Peyer's patch (tissue), 4 donors: ENCODE measurements at places on chromosomes 12 and 14.

- no peak for DNase-seq
- H3K4me1 ChIP-seq: no peaks in the 10 kb centered on the region
- no peak overlapping the region for H3K27ac ChIP-seq
- no peaks in the 10 kb centered on the region for H3K36me3 ChIP-seq
- no peak overlapping the region for H3K4me3 ChIP-seq
- H3K27me3 ChIP-seq: no peaks in the 10 kb centered on the region
Observed at GRCh38 chr12:18696971-18697602, 40.7 kb downstream of the PLCZ1 start.

GRCh38 chr14:90911121-90911520 is 94.9 kb upstream of the TTC7B start:
- no peak overlapping the region for H3K27ac ChIP-seq
- H3K27me3 ChIP-seq: no peaks in the 10 kb centered on the region

DNA sequence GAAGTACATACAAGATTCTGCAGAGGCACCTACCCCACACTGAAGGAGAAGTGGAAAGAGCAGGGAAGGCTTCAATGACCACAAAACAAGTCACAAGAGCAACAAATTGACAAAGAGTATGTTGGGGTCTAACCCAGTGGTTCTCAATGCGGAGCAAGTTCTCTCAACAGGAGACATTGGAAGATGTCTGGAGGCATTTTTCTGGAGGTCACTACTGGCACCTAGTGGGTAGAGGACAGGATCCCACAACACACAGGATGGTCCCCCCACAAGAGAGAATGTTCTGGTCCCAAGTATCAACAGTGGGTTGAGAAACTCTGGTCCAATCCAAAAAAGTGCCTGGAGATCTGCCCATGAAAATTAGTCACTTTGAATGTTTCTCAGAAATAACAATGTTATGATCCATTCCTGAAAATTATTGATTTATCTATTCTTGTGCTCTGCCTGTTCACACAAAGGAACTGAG is 3.4 kb downstream of the SSH1 start:
- H3K36me3 ChIP-seq: no peaks in the 10 kb centered on the region
- H3K4me3 ChIP-seq: no peak overlapping the region
- DNase-seq: no peak
- peaks cover 7% of the 10 kb centered on the region for H3K4me1 ChIP-seq

DNA sequence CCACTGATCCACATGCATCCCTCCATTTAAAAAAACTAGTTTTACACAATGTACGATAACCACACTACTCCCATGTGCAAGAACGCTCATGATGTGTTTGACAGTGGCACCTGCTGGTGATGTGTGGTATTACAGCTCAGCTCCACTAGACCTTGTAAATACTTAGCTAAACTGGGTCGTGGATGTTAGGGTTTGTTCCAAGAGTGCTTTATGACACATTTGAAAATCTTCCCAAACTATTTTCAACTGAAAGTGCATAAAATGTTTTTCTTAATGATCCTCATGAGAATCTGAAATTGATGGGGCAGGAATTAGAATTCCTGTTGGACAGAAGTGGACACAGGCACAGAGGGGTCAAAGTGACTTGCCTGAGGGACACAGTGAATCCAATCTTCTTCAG is 99.2 kb downstream of the SCARB1 start:
- no peak overlapping the region for H3K4me3 ChIP-seq
- H3K27me3 ChIP-seq: no peaks in the 10 kb centered on the region
- H3K36me3 ChIP-seq: no peaks in the 10 kb centered on the region
- H3K4me1 ChIP-seq: peaks cover 23% of the 10 kb centered on the region
